GM06990 (cell line): ENCODE measurements at places on chromosomes 11 and 22.

GRCh38 chr22:24726848-24727217 is 47.7 kb downstream of the PIWIL3 start:
- no peak for DNase-seq

DNA sequence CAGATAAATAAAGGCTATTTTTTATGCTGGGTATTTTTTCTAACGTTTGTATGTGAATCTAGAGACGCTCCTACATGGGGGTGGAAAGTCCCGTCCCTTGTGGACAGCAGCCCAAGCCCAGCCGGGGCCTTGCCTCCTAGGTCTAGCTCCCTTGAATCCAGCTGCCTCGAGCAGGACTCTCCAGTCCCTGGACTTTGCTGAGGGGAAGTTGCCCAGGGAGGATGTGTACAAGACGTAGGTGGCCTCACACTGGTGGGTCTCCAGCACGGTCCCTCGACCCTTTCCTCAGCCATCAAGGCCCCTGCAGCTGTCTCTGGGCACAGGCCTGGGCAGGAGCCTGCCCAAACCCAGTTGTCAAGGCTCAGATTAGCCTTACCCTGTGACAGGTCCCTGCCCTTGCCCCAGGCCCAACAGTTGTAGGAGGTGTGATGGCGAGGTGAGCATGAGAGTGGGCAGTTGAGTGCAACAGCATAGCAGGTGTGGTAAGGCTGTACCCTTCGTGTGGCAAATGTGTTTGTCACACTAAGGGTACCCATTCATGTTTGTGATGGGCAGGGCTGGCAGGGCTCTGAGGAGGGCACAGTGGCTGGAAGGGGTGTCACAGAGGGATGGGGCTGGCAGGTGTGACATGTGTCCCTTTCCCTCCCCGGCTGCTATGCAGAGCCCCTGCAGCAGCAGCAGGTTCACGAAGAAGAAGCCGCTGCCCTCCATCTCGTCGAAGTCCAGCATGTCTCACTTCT is 3.4 kb downstream of the CCDC116 start:
- no peak for DNase-seq

DNA sequence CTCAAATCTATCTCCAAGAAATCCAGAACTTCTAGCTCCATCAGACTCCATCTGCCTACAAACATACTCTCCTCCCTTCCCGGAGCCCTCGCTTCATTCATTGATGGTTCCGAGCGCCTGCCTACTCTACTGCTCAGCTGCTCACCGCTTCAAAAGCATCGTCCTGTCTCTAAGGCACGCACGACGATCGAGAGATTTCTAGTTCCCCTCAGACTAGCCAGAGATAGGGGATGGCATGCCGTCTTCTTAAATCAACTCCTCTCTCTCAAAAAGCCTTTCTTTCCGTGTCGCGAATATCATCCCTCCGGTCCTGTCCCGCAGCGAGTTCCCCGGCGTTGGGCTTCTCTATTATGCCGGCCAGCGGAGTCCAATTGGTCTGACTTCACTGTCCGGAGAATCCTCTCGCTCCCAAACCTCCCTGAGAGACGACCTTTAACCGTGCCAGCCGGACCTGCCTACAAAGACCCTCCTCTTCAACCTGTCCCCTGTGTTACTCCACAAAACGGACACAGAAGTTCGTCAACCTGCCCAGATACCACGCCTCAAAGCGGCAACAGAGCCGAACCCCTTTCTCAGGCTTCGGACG is 592 bp downstream of the EEF1G start:
- DNase-seq, result no peak

DNA sequence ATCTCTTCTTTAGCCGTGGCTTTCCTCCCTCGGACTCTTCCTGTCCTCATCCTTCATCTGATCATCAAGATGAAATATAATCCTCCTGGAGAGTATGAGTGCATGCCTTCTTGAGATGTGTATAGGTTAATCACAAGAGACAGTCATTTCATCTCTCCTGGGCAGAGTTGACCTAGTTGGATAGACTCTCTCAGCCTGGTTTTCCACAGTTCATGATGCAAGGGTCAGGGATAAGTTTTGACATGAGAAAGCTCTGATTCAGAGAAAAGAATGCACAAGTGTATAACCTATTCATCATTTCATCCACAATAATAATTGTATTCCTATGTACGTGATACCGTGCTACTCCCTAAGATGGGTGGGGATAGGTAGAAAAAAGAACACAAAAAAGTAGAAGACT is 33.2 kb upstream of the CCDC90B start:
- DNase-seq, result no peak

- DNase-seq, result no peak
These were observed 49.7 kb downstream of the EXT2 start for GRCh38 chr11:44145011-44145775.
